ENCODE measurements at places on chromosomes 6 and 20.

DNA sequence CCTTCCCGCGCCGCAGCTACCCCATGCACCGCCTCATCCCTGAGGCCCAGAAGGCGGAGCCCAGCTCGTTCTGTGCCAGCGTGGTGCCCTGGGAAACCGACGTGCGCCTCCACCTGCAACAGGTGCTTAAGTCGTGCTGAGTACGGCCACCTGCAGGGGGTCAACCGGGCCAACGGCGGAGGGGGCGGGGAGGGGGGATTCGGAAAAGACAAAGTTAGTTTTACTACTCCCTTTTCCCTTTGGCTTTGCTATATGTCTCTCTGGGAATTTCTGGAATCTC, 168.9 kb downstream of the CDK19 start:
- no peak for DNase-seq

GRCh38 chr6:97919631-97920030, 636.6 kb upstream of the MMS22L start:
- DNase-seq: no peak

GRCh38 chr6:150152891-150153876, 10.3 kb downstream of the PPP1R14C start:
- DNase-seq: no peak

DNA sequence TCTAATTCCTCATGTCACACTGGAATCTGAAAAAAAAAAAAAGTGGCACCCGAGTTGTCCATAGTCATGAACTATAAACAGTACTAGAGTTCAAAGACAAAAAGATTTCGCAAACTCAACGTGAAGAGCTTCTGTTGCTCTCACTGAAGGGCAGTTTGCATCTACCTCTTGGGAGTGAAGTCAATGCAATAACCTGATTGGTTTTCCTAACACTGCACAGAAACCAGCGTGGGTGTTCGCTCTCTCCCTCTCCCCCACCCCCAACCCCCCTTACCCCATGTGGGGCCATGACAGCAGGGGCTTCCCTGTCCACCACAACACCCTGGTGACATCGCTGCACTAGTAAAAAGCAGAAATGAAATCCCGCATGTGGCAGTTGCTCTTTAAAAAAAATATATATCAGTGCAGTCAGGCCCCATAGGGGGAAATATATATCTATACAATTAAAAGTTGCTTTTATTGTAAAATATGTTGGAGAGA, 66.9 kb downstream of the GMPR start:
- no peak for DNase-seq

GRCh38 chr20:34181484-34181883, 59.7 kb upstream of the ASIP start:
- no peak for DNase-seq

DNA sequence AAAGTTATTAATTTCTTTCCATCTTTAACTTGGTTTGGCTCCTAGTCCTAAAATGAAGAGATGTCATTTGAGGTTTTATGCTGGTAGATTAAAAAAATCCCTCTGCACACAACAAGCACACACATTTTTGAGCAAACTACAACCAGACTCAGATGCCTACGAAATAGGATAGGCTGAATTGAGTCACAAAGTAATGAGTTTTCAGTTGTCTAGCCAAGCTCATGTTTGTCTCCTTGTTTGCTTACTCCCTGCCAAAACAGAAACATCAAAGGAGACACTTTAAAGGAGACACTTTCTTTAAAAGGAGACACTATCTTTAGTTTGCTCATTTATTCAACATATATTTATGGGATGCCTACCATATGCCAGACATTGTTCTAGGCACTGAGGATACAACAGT, 56.2 kb downstream of the TPBG start:
- no peak for DNase-seq

DNA sequence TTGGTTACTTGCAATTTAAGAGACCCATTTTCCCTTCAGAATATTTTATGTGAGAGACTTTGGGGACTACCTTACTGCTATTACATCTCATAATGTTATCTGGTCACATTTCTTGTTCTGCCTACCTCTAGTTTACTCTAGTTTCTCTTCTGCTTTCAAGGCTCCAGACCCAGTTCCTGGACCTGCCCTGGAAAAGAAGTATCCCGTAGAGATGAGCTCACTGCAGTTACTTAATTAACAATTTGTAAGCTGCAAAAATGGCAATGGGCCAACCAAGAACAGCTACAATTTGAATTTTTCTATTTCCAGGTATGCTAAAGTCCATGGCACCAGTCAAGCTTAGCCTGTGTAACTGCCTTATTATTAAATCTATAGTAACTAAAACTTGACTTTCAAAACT, 25.0 kb downstream of the TAB2 start:
- no peak for DNase-seq
